Glutamatergic neuron (in vitro differentiated cells): ENCODE measurements at places on chromosomes 12 and 14. TPM values are rescaled to one million over a fixed set of nuclear protein-coding genes. Genes with fewer than 3 reads are reported as not detected.

The PTCSC3 gene
- not detected for total RNA-seq

The COX8C gene
- total RNA-seq, result not detected

DNA sequence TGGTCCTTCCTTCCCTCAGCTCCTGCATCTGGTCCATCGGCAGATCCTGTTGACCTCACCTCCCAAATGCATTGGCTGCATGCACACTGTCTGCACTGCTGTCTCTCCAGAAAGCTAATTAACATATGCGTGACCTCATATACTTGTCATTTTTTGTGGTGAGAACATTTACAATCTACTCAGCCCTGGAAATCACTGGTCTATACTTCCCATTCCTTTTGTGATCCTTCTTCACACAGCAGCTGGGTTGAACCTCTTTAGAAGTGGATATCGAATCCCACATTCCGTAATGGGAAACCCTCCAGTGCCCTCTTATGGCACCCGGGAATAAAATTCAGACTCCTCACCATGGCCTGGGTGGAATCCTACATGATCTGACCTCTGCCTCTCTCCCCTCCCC lies 45.0 kb downstream of the SMOC1 start:
- DNase-seq, result no peak
- H3K27me3 ChIP-seq, result peaks cover 11% of the 10 kb centered on the region
- no peaks in the 10 kb centered on the region for H3K36me3 ChIP-seq

The KRT85 gene
- not detected for total RNA-seq

- H3K27me3 ChIP-seq, result peaks cover 19% of the 10 kb centered on the region
- peak; percentile 80 for DNase-seq
Measured at GRCh38 chr14:104827177-104828055, 26.5 kb downstream of the ZBTB42 start.

The ASB2 gene
- total RNA-seq, result 16.6 TPM

The DCN gene
- not detected for total RNA-seq

DNA sequence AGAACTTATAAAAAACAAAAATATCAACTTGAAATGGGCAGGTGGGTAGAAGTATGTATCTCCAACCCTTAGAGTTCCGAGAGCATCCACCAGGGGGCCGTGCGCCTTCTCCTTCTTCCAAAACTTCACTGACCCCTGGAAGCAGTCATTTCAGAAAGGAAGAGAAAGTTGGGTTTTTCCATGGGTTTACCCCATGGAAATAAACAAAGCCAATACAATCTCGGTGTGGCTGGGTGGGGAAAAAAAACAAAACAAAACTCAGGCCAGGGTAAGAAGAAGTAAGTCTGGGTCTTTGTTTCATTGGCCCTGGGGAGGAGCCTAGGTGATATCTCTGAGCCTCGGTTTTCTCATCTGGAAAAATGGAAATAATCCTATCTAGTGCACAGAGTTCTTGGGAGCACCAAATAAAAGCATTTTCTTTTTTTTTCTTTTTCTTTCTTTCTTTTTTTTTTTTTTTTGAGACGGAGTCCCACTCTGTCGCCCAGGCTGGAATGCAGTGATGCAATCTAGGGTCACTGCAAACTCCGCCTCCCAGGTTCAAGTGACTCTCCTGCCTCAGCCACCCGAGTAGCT lies 33.6 kb upstream of the HNF1A start:
- H3K27me3 ChIP-seq, result no peaks in the 10 kb centered on the region
- no peaks in the 10 kb centered on the region for H3K36me3 ChIP-seq
- H3K4me3 ChIP-seq, result no peak overlapping the region
- peak; percentile 68 for DNase-seq

DNA sequence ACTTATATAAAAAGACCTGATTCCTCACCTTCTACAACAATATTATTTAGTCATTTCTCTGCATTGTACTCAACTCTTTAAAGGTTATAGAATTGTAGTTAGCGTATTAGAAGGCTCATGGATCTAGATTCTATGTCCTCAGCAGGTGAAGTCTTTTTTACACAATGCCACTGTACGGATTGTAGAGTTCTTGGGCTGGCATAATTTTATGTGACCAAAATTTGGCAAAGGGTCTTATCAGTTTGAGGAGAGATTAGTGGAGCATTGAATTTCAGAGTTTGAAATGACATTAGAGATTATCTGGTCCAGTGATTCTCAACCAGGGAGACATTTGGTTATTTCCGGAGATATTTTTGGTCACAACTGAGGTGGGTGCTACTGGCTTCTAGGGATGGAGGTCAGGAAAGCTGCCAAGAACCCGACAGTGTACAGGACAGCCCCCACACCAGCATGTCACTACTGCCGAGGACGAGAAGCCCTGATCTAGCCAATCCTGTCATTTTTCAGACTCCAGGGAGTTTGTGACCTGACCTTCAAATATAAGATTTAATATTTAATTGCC lies 63.9 kb downstream of the BICD1 start:
- peaks cover 33% of the 10 kb centered on the region for H3K4me1 ChIP-seq
- peaks cover 3% of the 10 kb centered on the region for H3K36me3 ChIP-seq
- peak overlapping the region; percentile 50 for H3K27ac ChIP-seq
- peak overlapping the region; percentile 47 for H3K4me3 ChIP-seq
- no peak for DNase-seq

DNA sequence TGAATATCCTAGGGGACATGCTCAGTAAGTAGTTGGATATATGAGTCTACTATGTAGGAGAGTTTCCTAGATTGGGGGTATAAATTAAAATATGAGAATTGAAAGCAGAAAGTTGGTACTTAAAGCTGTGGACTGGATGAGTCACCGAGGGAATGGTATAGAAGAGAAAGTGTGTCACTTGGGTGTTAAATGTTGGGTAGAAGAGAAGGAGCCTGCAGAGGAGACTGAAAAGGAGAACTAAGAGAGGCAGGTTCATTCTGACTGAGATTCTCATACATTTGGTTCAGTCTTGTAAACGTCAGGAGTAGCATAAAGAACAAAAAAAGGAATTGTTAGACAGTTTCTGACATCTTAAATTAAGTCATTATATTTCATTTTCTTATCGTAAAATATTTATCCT lies 19.9 kb downstream of the LRRC9 start:
- H3K36me3 ChIP-seq, result no peaks in the 10 kb centered on the region
- no peaks in the 10 kb centered on the region for H3K27me3 ChIP-seq
- H3K27ac ChIP-seq, result no peak overlapping the region

The APOF gene
- not detected for total RNA-seq

The FAR2 gene
- total RNA-seq, result 6.9 TPM

- H3K27ac ChIP-seq, result no peak overlapping the region
- no peaks in the 10 kb centered on the region for H3K27me3 ChIP-seq
- H3K4me1 ChIP-seq, result peaks cover 3% of the 10 kb centered on the region
- H3K4me3 ChIP-seq, result no peak overlapping the region
- H3K36me3 ChIP-seq, result no peaks in the 10 kb centered on the region
Measured at GRCh38 chr12:98998697-98999299, 353.7 kb downstream of the APAF1 start.

DNA sequence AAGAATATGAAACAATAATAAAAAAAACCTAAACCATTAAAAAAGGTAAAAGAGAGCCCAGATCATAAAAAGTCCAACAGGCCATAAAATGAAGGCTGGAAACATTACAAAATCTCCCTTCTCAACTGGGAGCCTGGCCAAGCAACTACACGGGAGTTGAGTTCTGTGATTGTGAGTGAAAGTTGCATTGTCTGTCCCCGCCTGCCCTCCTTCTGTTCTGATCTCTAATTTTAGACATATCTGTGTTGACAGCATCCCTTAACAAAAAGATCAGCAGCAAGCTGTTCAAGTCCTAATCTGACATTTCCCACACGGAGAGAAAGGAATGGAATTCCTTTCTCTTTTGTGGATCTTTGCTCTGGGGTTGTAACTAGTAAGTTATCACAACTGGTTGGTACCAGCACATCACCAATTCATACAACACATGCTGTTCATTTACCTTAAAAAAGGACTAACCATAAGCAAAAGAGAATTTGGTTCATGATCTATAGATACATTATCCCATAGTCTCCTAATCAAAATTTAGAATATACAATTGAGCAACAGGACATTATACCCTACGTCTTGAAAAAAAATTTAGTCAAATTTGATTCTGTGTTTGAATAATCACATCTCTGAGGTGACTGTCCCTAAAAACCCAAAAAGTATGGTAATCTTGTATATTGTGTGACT lies 205.1 kb upstream of the GZMB start:
- DNase-seq, result no peak
- no peak overlapping the region for H3K27ac ChIP-seq
- no peak overlapping the region for H3K4me3 ChIP-seq
- H3K4me1 ChIP-seq, result no peaks in the 10 kb centered on the region
- H3K36me3 ChIP-seq, result no peaks in the 10 kb centered on the region
- H3K27me3 ChIP-seq, result no peaks in the 10 kb centered on the region

The ADIPOR2 gene
- 43.3 TPM for total RNA-seq

DNA sequence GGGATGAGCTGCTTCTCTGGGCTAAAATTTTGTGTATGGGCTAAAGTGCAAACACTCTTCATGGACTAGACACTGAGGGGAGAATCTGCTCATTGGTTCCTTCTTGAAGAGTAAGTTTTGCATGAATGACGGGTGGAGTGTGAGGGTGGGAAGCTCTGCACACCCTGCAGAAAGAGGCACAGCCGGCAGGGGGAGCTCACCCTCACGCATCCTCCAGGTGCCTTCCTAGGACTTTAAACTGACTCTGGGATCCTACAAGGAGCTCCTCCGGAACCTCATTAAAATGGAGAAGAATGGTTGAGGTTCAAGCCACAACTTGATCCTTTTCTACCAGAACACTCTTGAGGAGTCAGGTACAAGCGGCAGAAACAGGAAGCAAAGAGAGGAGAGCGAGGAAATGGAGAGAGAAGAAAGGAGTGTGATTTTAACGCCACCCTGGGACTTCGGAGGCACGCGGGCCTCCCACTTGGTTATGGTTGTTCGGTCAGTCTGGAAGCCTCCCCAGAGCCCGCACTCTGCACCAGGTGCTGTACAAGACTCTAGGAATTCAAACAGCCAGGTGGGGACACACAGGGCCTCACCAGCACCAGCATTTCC lies 87.5 kb downstream of the SETD3 start:
- no peak overlapping the region for H3K27ac ChIP-seq
- peaks cover 3% of the 10 kb centered on the region for H3K4me1 ChIP-seq
- no peaks in the 10 kb centered on the region for H3K36me3 ChIP-seq
- no peak overlapping the region for H3K4me3 ChIP-seq
- H3K27me3 ChIP-seq, result peaks cover 2% of the 10 kb centered on the region

GRCh38 chr12:6957151-6957701 lies 6.1 kb downstream of the PTPN6 start:
- H3K36me3 ChIP-seq, result no peaks in the 10 kb centered on the region
- no peak overlapping the region for H3K27ac ChIP-seq
- no peak for DNase-seq

The NTF3 gene
- 5.0 TPM for total RNA-seq

- H3K4me1 ChIP-seq, result no peaks in the 10 kb centered on the region
- H3K4me3 ChIP-seq, result no peak overlapping the region
- H3K36me3 ChIP-seq, result no peaks in the 10 kb centered on the region
- H3K27me3 ChIP-seq, result peaks cover 2% of the 10 kb centered on the region
- no peak overlapping the region for H3K27ac ChIP-seq
- DNase-seq, result no peak
Measured at GRCh38 chr14:72311116-72311515, 378.9 kb downstream of the RGS6 start.

- H3K4me3 ChIP-seq, result no peak overlapping the region
- no peaks in the 10 kb centered on the region for H3K27me3 ChIP-seq
- DNase-seq, result no peak
- no peaks in the 10 kb centered on the region for H3K4me1 ChIP-seq
- H3K27ac ChIP-seq, result no peak overlapping the region
- H3K36me3 ChIP-seq, result no peaks in the 10 kb centered on the region
Measured at GRCh38 chr12:14993117-14993516, 20.3 kb downstream of the PDE6H start.

The NKX2-1 gene
- not detected for total RNA-seq
